ENCODE measurements at places on chromosomes 7 and 10.

DNA sequence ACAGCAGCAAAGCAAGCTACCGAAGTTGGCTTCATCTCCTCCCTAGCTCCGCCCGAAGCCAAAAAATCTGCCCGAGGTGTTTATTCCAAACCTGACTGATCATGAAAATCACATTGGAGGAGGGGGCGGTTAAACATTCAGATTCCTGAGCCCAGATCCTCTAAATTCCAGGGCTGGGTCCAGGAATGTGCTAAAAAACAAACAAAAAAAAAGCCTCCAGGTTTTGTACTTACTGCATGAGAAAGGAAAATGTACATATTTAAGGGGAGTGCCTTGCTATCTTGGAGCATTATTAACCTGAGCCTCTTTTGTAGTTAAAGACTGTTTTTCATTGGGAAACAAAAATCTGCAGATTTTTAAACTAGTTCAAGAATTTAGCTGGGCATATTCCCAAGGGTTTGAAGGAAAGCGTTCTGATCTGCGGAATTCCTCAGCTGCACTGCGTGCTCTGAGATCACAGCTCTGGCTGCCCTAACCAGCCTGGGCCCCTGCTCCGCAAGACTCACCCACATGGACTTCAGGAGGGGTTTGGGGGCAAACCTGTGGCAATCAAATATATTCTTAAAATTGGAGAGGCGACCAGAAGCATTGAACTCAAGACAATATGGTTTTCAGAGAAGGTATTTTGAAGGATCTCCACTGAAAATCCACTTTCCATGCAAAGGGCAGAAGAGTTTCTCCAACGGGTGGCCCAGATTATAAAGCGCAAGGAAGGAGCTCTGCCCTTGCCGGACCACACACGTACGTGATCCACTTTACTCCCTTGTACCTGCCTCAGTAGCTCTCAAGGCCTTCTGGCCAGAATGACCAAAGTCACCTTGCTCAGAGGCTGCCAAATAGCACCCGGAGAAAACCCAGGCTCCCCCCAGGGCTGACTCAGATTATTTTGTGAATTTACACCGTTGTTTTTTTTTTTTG is 10.0 kb upstream of the TNS3 start:
- DNase-seq: no peak

GRCh38 chr10:67036808-67037207 is 111.0 kb downstream of the LRRTM3 start:
- DNase-seq: no peak

GRCh38 chr7:26619348-26619984 is 244.9 kb downstream of the SKAP2 start:
- DNase-seq: no peak

DNA sequence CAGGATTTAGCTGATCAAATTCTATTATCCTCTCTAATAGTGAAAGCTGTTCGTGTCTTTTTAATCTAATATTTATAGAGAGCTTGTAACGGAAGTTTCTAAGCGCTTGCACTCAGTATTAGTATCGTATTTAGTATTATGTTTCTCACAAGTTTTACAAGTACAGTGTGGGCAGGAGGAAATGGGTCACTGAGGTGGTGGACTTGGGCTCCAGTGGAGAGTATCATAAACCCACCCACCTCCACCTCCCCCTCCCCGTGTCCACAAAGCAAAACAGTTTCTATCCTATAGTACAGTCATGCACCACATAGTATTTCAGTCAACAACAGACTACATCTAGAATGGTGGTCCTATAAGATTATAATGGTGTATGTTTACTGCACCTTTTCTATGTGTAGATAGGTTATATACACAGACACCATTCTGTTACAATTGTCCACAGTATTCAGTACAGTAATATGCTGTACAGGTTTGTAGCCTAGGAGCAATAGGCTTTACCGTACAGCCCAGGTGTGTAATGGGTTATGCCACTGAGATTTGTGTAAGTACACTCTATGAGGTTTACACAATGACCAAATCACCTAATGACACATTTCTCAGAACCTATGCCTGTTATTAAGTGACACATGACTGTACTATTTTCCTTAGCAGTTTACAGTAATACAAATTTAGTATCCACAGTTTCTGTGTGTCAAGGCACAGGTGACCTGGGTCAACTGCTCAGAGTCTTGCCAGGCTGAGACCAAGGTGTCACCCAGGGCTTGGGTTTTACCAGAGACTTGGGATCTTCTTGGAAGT is 1021.3 kb upstream of the C7orf33 start:
- DNase-seq: no peak

DNA sequence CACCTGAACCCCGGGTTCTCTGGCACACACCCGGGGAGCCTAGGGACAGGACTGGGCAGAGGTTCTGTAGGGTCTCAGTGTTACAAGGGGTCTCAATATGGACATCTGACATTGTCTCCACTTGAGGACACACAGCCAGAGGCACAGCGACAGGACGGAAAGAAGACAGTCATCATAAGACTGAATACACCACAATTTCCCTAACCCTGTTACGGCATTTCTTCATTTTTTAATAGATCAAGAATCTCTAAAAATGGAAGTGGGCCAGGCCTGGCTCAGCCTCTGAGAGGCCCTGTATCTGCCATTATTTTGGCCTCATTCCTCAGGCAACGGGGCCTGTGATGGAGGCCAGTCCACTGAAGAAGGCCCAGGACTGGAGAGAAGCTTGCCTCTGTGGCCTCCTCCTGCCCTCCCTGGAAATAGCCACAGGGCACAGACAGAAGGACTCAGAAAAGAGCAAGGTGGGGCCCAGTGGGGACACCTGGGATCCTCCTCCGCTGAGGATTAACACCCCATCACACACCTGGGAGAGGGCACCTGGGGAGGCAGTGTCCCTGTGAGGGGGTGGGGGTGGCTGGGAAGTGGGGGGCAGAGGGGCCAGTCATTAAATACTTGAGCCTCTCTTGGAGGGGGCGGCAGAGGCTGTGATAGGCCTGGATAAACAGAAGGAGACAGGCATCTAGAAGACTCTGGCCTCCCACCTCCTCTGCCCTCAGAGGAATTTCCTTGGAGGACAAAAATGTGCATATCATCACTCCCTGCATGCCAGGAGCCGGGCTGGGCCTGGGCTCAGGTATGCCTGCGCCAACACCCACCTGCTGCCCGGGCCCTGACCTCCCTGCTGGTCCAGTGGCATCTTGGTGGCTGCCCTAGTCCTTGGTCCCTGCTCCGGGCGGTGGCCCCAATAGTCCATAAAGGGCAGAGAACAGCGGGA is 8.0 kb downstream of the SPOCK2 start:
- DNase-seq: no peak

- DNase-seq: no peak
Measured at GRCh38 chr7:2124604-2125345, 108.0 kb downstream of the MAD1L1 start.

GRCh38 chr7:40000734-40001315 is 50.8 kb downstream of the CDK13 start:
- no peak for DNase-seq

- peak; percentile 73 for DNase-seq
Measured at GRCh38 chr7:130365511-130366441, 14.5 kb upstream of the CPA1 start.

GRCh38 chr7:17195576-17195975 is 102.9 kb upstream of the AHR start:
- DNase-seq: no peak

DNA sequence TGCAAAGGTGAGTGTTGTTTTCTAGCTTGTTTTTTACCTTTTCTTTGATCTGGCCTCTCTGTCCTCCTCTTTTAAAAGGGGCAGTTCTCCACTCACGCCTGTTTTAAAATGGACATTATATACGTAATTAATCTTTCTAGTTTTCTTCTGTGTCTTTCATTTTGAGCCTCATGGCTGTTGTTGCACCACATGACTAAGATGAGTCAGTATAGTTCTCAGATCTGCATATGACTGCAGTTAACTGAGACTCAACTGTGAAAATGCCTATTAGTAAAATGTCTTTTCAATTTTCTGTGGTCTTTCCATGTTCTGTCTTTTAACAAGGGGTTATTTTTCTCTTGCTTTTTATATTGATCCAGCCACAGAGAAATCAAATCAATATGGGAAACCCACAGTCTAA is 296.1 kb downstream of the CDK14 start:
- DNase-seq: no peak

- no peak for DNase-seq
Measured at GRCh38 chr10:1706711-1707110, 30.6 kb downstream of the ADARB2 start.

- no peak for DNase-seq
Measured at GRCh38 chr7:23893942-23894891, 184.2 kb downstream of the STK31 start.

- no peak for DNase-seq
Measured at GRCh38 chr10:94407668-94408067, 5.3 kb downstream of the TBC1D12 start.

- DNase-seq: no peak
Measured at GRCh38 chr10:95422233-95422632, 131.4 kb upstream of the PDLIM1 start.

- no peak for DNase-seq
Measured at GRCh38 chr10:59577984-59578383, 131.7 kb downstream of the SLC16A9 start.

- DNase-seq: no peak
Measured at GRCh38 chr10:73054286-73054685, 42.4 kb downstream of the P4HA1 start.

- no peak for DNase-seq
Measured at GRCh38 chr10:10110844-10111490, 906.7 kb upstream of the CELF2 start.

DNA sequence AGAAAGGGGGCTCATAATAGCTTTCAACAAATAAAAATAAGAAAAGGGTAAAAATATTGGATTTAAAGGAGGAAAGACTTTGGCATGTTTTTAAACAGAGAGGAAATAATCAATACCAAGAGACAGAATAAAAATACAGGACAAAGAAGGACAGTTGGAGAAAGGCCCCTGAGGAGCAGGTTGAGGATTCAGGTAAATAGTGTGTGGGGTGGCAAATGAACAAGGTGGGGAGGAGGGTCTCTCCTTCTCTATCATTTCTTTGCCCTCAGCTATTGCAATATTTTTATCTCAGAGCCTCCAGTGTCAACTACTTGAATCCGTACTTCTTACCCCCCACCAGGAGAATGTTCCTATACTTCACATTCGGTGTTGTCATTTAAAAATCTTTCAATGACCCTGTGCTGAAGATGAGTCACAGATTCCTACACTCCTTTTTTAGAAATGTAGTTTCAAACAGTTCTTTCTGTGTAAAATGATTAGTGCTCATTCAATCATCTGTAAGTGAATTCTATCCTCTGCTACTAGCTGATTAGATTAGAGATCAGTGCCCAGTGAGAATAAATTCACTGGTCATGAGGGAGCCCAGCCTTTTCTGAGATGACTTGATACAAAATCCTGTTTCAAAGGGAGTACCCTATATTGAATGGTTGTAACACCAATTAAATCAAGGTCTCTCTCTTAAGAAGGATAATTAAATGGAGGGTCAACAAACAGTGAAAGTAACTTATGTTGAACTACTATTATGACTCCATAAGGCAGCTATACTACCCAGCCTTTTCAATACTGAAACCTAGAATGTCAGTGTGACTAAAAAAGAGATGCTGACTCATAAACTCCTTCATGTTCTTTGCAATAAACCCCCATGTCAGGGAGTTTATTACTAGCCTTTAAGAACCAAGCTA is 50.4 kb upstream of the WNT16 start:
- DNase-seq: no peak

GRCh38 chr10:31590023-31590800 is 271.2 kb downstream of the ZEB1 start:
- no peak for DNase-seq

DNA sequence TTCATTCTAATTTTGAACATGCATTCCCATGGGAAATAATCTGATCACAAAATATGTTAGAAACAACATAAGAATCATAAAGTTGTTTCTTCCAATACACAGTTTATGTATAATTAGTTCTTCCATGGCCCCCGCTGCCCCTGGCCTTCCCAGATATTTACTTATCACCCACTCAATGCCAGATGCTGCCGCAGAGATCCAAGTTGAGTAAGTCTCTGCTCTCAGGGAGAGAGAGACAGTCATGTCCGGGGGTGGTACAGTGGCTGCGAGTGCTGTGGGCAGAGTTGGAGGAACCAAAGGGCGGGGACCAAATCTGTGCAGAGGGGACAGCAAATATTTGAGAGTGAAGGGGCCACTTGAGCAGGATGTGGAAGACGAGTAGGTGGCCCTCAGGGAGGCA is 37.1 kb downstream of the COL26A1 start:
- no peak for DNase-seq

GRCh38 chr10:132400041-132400546 is 3.1 kb downstream of the PWWP2B start:
- DNase-seq: no peak

- DNase-seq: no peak
Measured at GRCh38 chr7:85685901-85686300, 499.0 kb upstream of the SEMA3D start.

- DNase-seq: no peak
Measured at GRCh38 chr7:149780056-149780455, 6.7 kb upstream of the ZNF467 start.

DNA sequence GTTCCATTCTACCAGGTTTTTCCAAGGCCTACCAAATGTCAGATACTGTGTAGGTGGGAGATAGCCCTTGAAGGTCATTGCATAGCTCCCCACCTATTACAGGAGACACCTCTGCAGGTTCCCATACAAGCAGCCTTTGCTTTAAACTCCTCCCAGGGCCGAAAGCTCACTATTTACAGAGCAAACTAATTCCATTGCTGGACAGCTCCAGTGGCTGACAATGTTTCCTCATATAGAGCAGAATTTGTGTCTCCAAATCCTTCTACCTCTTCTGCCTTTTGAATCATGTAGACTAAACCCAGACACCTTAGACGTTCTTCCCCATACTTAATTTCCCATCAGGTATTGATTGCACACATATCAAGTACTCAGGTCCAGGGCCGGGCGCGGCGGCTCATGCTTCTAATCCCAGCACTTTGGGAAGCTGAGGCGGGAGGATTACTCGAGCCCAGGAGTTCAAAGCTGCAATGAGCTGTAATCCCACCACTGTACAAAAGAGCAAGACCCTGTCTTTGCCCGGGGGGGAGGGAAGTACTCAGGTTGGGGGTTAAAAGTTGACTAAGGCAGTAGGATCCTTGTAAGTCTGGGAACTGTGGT is 2.1 kb downstream of the CNNM1 start:
- peak; percentile 20 for DNase-seq

DNA sequence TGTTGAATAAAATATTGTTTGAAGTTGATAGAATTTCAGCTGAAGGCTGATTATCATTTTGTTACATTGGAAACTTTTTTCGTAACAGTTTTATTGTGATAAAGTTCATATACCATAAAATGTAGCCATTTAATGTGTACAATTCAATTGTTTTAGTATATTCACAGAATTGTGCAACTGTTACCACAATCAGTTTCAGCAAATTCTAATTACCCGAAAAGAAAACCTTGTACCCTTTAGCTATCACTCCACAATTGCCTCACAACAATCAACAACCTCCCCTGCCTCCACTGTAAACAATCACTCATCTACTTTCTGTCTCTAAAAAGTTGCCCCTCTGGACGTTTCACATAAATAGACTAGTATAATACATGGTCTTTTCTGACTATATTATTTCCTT is 179.7 kb upstream of the BET1 start:
- DNase-seq: no peak

GRCh38 chr10:132847856-132848255 is 61.9 kb upstream of the NKX6-2 start:
- peak; percentile 52 for DNase-seq

GRCh38 chr7:22192801-22193200 is 164.2 kb downstream of the RAPGEF5 start:
- DNase-seq: no peak

GRCh38 chr10:79209340-79209739 is 137.9 kb upstream of the PPIF start:
- no peak for DNase-seq
